ENCODE measurements at places on chromosomes 1 and 21. TPM values are rescaled to one million over a fixed set of nuclear protein-coding genes. Genes with fewer than 3 reads are reported as not detected.

- DNase-seq, result no peak
Measured at GRCh38 chr1:232728507-232729263, 76.5 kb upstream of the MAP10 start.

- no peak for DNase-seq
Measured at GRCh38 chr1:117653732-117654492, 48.1 kb downstream of the TENT5C start.

DNA sequence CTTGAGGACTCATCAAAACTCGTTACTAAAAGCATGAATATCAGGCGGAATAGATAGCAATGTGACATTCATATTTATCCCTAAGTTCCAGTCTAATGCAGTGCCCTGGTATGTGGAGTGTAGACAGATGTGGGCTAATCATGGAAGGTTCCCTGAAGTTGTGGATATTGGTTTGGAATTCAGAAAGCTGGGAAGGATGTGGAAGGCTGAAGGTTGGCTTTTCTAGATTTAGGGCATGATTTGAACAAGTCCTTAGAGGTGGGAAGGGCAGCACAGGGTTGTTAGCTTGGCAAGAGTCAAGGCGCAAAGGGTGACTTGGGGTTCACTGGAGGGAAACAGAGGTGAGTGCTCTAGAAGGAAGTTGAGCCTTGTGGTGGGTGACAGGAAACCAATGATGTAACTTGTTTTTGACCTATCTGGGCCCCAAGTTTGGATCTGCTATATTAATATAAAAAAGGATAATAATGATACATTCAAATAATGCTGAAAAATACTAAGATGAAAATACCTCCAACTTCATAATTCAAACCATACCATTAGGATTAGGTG, 21.9 kb downstream of the LGALS8 start:
- DNase-seq, result no peak

GRCh38 chr1:161307230-161307768, 2.5 kb downstream of the MPZ start:
- no peak for DNase-seq

GRCh38 chr1:45848714-45849113, 45.3 kb downstream of the MAST2 start:
- DNase-seq, result no peak

DNA sequence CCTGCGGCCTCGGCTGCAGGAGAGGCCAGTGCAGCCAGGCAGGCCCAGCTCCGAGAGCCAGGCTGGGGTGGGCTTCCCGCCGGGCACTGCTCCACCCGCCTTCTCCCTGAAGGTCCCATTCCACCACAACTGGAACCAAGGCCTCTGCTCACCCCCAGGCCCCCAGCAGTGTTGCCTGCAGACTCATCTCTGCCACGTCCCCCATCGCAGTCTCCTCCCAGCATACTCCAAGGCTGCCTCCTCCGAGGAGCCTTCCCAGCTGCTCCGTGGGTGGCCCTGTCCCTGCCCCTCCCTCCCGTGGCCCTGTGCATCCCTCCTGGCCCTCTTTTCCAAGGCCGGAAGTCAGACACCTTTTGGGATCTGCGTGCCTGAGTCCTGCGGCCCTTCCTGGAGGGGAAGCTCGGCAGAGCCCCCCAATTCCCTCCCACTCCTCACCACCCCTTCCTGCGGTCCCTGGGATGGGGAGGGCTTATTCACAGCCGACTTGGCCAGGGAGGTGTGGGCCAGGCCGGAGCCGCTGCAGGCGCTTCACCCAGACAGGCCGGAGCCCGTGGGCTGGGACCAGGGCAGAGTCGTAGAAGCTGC, 47.6 kb downstream of the SLX9 start:
- DNase-seq, result peak; percentile 52

DNA sequence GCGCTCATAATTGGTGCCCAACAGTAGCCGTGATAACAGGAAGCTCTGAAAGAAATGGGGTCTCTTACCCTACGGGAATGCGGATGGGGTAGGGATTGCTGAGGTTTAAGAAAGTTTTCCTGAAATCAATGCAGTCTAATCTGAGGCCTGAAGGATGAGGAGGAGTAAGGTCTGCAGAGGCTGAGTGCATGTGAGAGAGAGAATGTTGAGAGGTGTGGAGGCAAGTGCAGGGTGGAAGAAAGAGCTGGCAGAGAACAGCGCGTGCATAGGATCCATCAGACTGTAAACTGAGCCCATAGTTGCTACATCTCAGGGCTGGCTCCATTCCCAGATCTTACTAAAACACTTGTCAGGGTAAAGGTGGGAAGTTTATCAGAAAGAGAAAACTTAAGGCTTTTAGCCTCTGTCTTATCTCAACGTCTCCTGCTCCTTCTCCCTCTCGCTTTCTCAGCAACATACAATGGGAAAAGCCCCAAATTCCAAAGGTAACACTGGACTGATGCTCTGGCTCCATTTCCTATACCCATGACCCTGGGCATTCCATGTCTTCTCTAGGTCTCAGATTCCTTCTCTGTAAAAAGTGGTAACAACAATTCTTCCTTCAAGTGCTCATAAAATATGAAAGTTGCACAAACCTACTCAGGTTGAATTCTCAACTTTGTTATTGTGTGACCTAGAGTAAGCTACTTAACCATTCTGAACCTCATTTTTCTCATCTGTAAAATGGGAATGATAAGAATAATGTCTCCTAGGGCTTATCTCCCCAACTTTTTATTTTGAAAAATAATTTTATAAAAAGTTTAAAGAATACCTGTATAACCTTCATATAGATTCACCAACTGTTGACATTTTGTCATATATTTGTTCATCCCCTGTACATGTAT, 75.2 kb downstream of the SH3GLB1 start:
- DNase-seq, result no peak

- no peak for DNase-seq
Measured at GRCh38 chr1:44584167-44584566, 90.1 kb downstream of the TMEM53 start.

- DNase-seq, result no peak
Measured at GRCh38 chr1:209368864-209369598, 214.5 kb upstream of the CAMK1G start.

- no peak for DNase-seq
Measured at GRCh38 chr1:78533527-78533926, 42.8 kb downstream of the PTGFR start.

- DNase-seq, result peak; percentile 88
Measured at GRCh38 chr1:16984717-16985116, 4.3 kb upstream of the MFAP2 start.

- DNase-seq, result peak; percentile 55
Measured at GRCh38 chr1:227914801-227915563, 32.8 kb downstream of the WNT9A start.

- DNase-seq, result no peak
Measured at GRCh38 chr1:171213559-171214454, 28.7 kb downstream of the FMO2 start.

KRTAP7-1 gene
- not detected for total RNA-seq

SMIM12 gene
- 40.6 TPM for total RNA-seq

IVL gene
- not detected for total RNA-seq

PGBD5 gene
- total RNA-seq, result 15.5 TPM

Data from Right ventricle myocardium inferior (tissue), 1 donor.